Adrenal gland (tissue), 19 donors: ENCODE measurements at places on chromosomes 7 and 10. TPM values are rescaled to one million over a fixed set of nuclear protein-coding genes. Genes with fewer than 3 reads are reported as not detected.
A peak's percentile ranks its signal among the peaks of the same experiment; 100 is the strongest.

GRCh38 chr7:82441669-82442478 is 1.7 kb downstream of the CACNA2D1 start:
- DNase-seq = no peak
- no peaks in the 10 kb centered on the region for H3K4me1 ChIP-seq
- no peak overlapping the region for H3K4me3 ChIP-seq
- H3K36me3 ChIP-seq = no peaks in the 10 kb centered on the region
- H3K27me3 ChIP-seq = no peaks in the 10 kb centered on the region

DNA sequence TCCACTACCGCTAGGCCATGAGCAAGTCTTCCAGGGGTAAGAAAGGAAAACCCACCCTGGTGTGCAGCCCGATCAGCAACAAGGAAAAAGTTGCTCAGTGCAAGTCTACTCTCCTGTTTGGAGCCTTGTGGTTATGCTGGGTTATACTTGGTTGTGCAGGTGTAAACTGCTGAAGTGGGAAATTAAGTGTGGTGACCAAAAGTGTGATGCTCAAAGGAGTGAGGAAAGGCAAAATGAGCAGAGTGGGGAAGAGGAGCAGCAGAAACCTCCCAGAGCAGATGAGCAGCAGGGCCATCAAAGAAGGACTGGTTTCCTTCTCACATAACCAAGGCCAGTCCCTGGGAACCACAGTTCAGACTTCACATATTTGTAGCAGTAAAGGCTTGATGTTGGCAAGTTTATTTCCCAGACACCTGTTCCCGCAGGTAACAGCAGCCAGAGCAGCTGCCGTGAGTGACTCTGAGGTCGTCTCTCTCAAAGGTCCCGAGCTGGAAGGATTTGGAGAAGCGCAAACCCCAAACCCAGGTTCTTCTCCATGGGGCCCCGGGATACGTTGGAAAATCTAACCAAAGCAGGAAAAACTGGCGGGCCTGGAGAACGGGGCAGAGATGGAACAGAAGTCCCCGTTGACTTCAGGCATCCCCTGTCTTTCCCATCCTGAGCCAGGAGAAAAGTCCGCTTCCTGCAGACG is 607 bp upstream of the SMO start:
- no peaks in the 10 kb centered on the region for H3K27me3 ChIP-seq
- no peak overlapping the region for H3K27ac ChIP-seq
- peaks cover 4% of the 10 kb centered on the region for H3K4me1 ChIP-seq
- DNase-seq = no peak
- peak overlapping the region; percentile 84 for H3K4me3 ChIP-seq
- H3K36me3 ChIP-seq = no peaks in the 10 kb centered on the region

DNA sequence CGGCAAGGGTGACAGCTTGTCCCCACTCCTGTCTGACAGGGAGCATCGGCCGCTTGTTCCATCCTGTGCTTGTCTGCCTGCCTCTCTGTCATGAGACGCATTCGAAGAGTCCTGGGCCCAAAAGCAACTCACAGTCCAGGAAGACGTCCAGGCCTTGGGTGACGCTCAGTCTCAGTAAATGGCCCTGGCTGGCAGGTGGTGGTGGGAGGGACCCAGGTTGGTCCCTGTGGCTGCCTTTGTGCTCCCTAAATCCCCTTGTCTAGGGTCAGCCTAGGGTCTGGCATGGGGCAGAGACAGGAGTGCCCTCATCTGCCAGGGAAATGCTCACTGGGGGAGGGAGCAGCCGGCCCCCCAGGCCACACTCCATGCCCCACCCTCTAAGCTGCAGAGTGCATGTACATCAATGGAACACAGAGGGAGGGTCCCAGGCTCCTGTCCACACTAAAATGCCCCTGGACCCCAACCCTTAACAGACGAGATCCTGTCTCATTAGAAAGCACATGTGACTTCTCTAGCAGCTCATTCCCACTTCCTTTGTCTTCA is 295.2 kb upstream of the ZNF32 start:
- H3K27me3 ChIP-seq = no peaks in the 10 kb centered on the region
- H3K27ac ChIP-seq = no peak overlapping the region
- no peak for DNase-seq
- no peak overlapping the region for H3K4me3 ChIP-seq
- no peaks in the 10 kb centered on the region for H3K36me3 ChIP-seq

DNA sequence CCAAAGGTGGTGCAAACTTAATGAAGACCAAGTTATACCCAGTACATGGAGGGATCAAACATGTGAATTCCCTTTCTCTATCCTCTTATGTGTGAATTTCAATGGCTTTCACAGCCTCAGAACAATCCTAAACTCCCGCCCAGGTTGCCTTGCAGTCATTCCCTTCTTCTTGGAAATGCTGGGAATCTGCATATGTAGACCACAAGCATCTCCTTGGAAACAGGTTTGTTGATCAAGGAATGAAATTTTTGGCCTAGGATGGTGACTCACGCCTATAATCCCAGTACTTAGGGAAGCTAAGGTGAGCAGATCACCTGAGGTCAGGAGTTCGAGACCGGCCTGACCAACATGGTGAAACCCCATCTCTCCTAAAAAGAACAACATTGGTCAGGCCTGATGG is 77.8 kb upstream of the ABI1 start:
- H3K36me3 ChIP-seq = no peaks in the 10 kb centered on the region
- H3K27ac ChIP-seq = no peak overlapping the region
- H3K4me3 ChIP-seq = no peak overlapping the region

GRCh38 chr10:93139059-93139655 is 65.5 kb downstream of the CYP26A1 start:
- H3K27ac ChIP-seq = no peak overlapping the region
- H3K4me1 ChIP-seq = no peaks in the 10 kb centered on the region
- H3K36me3 ChIP-seq = no peaks in the 10 kb centered on the region
- no peak overlapping the region for H3K4me3 ChIP-seq

DNA sequence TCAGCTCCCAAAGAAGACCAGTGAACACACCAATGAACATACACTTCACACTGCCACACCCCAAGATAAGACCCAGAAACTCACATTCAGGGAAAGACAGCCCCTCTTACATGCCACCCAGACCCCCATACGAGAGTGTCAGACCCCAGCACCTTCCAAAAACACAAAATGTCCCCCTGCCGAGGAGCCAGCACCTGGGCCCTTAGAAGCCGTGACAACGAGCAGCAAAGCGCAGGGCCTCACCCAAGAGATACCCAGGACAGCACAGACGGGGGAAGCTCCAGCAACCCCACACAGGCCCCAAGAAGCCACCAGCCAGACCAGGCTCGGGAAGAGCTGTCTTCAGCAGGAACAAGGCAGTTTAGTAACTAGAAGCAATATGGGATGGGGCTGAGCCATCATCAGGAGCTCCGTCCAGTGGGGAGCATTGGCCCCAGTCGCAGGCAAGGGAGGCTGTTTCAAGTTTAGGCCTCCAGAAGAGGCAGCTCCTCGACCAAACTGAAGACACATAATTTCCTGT is 243.6 kb downstream of the PTPRN2 start:
- no peak overlapping the region for H3K27ac ChIP-seq
- DNase-seq = no peak
- no peaks in the 10 kb centered on the region for H3K4me1 ChIP-seq
- no peak overlapping the region for H3K4me3 ChIP-seq
- H3K36me3 ChIP-seq = no peaks in the 10 kb centered on the region

DNA sequence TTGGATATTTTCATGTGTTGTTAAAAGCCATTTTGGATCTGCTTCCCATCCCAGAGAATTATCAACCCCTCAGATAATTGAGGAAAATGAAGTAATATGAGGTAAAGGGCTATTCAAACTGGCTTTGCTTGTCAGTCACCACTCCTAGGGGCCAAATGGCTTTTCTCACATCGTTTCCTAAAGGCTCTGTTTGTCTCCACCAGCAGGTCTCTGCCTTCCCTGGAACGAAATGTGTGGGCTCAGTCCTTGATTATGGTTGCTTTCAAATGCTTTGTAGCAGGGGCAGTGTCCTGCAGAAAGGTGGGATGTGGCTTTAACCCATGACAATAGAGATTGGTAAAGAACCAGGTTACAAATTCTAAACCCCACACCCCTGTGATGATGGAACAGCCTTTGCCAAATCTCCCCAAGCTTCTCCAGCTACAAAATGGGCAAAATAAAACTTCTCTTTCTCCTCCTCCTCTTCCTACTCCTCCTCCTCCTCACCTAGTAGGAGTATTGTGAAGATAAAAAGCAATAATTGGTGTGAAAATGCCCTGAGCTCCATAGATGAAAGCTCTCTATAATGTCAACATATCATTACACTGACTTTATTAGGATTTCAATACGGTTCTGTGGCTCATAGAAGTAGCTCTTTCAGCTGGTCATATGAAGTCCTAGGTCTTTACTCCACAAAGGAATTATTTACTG is 127.6 kb downstream of the CHN2 start:
- no peaks in the 10 kb centered on the region for H3K27me3 ChIP-seq
- no peak overlapping the region for H3K27ac ChIP-seq
- no peak overlapping the region for H3K4me3 ChIP-seq
- H3K36me3 ChIP-seq = no peaks in the 10 kb centered on the region
- DNase-seq = no peak

DNA sequence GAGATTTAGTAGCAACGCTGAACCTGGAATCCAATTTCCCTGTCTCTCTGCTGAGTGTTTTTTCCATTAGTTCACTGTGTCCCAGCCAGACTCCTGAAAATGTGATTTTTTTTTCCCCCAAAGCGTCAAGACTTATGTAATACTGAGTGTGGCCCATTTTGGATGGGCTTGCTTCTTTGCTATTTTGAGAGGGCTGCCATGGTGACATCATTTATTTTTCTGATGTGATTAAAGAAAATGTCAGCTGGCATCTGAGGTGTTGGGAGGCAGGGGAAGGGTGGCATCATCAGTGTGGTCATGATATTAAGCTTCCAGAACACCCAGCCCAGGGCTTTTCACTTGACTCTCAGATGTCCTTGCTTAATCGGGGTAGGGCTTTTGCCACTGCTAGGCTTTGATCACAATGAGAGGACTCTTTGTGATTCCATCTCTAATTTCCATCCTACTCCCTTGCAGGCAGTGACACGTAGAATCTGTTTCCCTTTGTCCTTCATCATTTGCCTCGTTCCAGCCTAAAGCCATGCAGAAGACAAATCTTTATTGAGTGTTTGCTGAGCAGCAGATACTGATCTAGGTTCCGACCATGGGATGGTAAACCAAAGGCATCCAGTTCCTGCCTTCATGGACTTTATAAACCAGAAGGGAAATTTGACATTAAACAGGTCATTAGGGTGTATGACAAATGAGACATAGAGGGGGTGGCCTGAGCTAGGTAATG is 7.4 kb downstream of the ZNF365 start:
- no peaks in the 10 kb centered on the region for H3K4me1 ChIP-seq
- H3K27ac ChIP-seq = no peak overlapping the region
- no peaks in the 10 kb centered on the region for H3K36me3 ChIP-seq
- no peak overlapping the region for H3K4me3 ChIP-seq

DNA sequence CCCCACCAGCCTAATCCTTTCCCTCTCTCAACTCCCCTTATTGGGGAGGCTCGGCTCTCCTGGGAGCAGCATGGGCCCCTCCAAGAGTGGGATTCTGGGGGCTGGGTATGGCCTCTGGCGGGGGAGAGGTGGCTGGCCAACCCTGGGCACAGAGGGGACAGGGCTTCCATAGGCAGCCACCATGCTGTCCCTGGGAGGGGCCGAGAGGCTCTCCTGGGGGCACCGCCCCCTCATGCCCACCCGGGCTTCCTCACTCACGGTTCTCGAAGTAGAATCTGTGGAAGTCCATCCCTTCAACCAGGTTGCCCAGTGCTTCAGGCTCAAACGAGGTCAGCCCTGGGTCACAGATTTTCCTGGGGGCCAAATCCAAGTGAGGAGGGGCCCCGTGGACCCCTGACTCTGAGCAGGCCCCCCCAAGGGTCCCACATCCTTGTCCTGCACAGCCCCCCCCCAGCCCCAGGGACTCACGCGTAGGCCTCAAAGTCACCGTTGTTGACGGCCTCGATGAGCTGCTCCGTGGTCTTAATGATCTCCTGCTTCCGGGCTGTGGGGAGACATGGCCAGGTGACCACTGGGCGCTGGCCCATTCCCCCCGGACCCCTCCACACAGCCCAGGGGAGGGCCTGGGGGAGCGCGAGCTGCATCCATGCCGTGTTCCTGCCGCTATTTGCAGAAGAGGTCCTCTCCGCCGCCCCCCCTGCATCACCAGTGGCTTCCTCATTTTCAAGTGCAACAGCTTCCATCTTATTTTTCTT is 19.8 kb downstream of the YKT6 start:
- no peaks in the 10 kb centered on the region for H3K27me3 ChIP-seq
- no peak overlapping the region for H3K4me3 ChIP-seq
- DNase-seq = no peak
- H3K36me3 ChIP-seq = no peaks in the 10 kb centered on the region

DNA sequence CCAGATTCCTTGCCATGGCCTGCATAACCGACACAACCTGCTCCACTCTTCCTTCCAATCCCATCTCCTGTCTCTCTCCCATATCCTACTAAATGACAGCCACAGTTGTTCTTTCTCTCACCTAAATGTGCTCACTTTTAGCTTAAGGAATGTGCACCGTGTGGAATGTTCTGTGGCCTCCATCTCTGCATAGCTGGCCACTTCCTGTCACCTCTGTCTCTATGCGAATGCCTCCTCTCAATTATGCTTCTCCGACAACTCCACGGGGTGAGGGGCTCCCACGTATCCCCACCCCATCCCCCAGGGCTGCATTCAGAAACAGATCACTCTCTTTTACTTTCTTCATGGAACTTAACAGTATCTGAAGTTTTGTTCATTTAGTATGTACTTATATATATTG is 110.7 kb downstream of the RAB18 start:
- H3K27ac ChIP-seq = no peak overlapping the region
- no peak overlapping the region for H3K4me3 ChIP-seq
- DNase-seq = no peak
- H3K4me1 ChIP-seq = no peaks in the 10 kb centered on the region

GRCh38 chr7:139749545-139749944 is 28.3 kb downstream of the HIPK2 start:
- DNase-seq = no peak
- no peak overlapping the region for H3K27ac ChIP-seq
- peaks cover 58% of the 10 kb centered on the region for H3K4me1 ChIP-seq
- no peaks in the 10 kb centered on the region for H3K27me3 ChIP-seq
- no peak overlapping the region for H3K4me3 ChIP-seq
- no peaks in the 10 kb centered on the region for H3K36me3 ChIP-seq

Gene PHF14
- 32.1 TPM for total RNA-seq

Gene FOXP2
- total RNA-seq = 1.1 TPM

Gene DOCK1
- 23.1 TPM for total RNA-seq

Gene CHAT
- not detected for total RNA-seq
